Airway epithelial cell (primary cell): ENCODE measurements at places on chromosomes 7 and 10. TPM values are rescaled to one million over a fixed set of nuclear protein-coding genes. Genes with fewer than 3 reads are reported as not detected.

Gene ANXA8
- total RNA-seq = 189 and 221 TPM in 2 replicates

Gene OR2A5
- not detected in 2 replicates for total RNA-seq

Gene CALCR
- total RNA-seq = not detected in 2 replicates

Gene C7orf33
- total RNA-seq = not detected in 2 replicates

Gene GRM3
- not detected in 2 replicates for total RNA-seq

Gene TEX47
- not detected in 2 replicates for total RNA-seq
